Nephron progenitor cell (in vitro differentiated cells): ENCODE measurements at places on chromosomes 13 and 19.

DNA sequence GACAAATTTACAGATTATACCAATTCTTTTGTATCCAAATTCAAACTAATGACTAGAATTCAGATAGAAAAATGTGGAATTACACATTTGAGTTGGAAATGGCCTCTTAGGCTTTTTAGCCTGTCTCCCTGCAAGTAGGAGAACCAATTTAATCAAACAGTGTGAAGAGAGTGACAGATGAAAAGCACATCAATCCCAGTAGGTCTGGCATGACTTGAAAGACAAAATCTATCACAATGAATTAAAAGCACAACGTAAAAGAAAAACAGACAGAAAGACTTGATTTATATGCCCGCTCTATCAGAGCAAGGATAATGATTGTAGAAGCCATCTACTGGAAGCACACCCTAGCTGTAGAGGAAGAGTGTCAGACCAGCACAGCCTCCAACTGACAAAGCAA, 1084.4 kb upstream of the SPRY2 start:
- no peak overlapping the region for H3K4me3 ChIP-seq
- H3K27ac ChIP-seq: no peak overlapping the region
- H3K4me1 ChIP-seq: peaks cover 5% of the 10 kb centered on the region
- H3K36me3 ChIP-seq: peaks cover 5% of the 10 kb centered on the region

- H3K27me3 ChIP-seq: no peaks in the 10 kb centered on the region
- H3K4me1 ChIP-seq: peaks cover 41% of the 10 kb centered on the region
- peak; percentile 79 for DNase-seq
- no peak overlapping the region for H3K27ac ChIP-seq
- H3K36me3 ChIP-seq: no peaks in the 10 kb centered on the region
- peak overlapping the region; percentile 86 for H3K4me3 ChIP-seq
Measured at GRCh38 chr19:10230173-10230860, 814 bp downstream of the S1PR2 start.

GRCh38 chr19:282501-282900, 8.7 kb downstream of the PLPP2 start:
- peaks cover 6% of the 10 kb centered on the region for H3K4me1 ChIP-seq
- H3K27ac ChIP-seq: no peak overlapping the region
- DNase-seq: no peak
- H3K4me3 ChIP-seq: no peak overlapping the region
- H3K36me3 ChIP-seq: no peaks in the 10 kb centered on the region
- peaks cover 29% of the 10 kb centered on the region for H3K27me3 ChIP-seq

DNA sequence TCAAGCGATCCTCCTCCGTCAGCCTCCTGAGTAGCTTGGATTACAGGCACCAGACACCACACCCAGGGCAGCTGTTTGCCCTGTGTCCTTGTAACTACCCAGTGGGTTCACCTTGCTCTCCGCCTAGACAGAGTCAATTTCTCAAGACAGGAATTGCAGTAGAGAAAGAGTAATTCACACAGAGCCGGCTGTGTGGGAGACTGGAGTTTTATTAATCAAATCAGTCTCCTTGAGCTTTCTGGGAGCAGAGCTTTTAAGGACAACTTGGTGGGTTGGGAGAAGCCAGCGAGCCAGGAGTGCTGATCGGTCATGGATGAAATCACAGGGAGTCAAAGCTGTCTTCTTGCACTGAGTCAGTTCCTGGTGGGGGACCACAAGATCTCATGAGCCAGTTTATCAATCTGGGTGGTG, 20.6 kb upstream of the ADGRE1 start:
- no peaks in the 10 kb centered on the region for H3K36me3 ChIP-seq
- H3K4me1 ChIP-seq: no peaks in the 10 kb centered on the region
- DNase-seq: no peak
- H3K27me3 ChIP-seq: peaks cover 32% of the 10 kb centered on the region
